Endothelial cell of umbilical vein (primary cell): ENCODE measurements at places on chromosomes 13 and 19. TPM values are rescaled to one million over a fixed set of nuclear protein-coding genes. Genes with fewer than 3 reads are reported as not detected.

- DNase-seq, result no peak
- H3K4me1 ChIP-seq, result no peaks in the 10 kb centered on the region
Observed at GRCh38 chr19:14395710-14396336, 14.6 kb downstream of the ADGRE5 start.

Gene TMEM145
- total RNA-seq, result not detected in 2 replicates

Gene NLRP11
- total RNA-seq, result not detected in 2 replicates

DNA sequence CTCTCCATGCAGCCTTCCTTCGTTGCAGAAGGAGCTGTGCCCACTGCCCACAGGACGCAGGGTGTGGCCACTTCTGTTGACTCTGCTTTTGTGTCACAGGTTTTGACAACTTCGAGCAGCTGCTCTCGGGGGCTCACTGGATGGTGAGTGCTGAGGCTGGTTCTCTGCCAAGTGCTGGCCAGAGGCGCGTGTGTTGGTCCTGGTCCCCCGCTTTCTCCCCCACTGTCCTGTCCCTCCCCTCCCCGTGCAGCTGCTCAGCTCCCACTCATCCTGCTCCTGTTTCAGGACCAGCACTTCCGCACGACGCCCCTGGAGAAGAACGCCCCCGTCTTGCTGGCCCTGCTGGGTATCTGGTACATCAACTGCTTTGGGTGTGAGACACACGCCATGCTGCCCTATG lies 10.6 kb upstream of the PDCD2L start:
- H3K4me3 ChIP-seq, result no peak overlapping the region
- no peak for DNase-seq
- H3K27me3 ChIP-seq, result no peaks in the 10 kb centered on the region
- no peak overlapping the region for H3K27ac ChIP-seq
- H3K4me1 ChIP-seq, result no peaks in the 10 kb centered on the region

GRCh38 chr13:32866921-32867320 lies 149.3 kb upstream of the KL start:
- no peak overlapping the region for H3K27ac ChIP-seq
- H3K36me3 ChIP-seq, result no peaks in the 10 kb centered on the region
- H3K4me1 ChIP-seq, result no peaks in the 10 kb centered on the region
- H3K4me3 ChIP-seq, result no peak overlapping the region
- H3K27me3 ChIP-seq, result peaks cover 14% of the 10 kb centered on the region

Gene ETFB
- total RNA-seq, result 48.6 and 54.1 TPM in 2 replicates

Gene ZNF222
- 4.7 and 5.2 TPM in 2 replicates for total RNA-seq

DNA sequence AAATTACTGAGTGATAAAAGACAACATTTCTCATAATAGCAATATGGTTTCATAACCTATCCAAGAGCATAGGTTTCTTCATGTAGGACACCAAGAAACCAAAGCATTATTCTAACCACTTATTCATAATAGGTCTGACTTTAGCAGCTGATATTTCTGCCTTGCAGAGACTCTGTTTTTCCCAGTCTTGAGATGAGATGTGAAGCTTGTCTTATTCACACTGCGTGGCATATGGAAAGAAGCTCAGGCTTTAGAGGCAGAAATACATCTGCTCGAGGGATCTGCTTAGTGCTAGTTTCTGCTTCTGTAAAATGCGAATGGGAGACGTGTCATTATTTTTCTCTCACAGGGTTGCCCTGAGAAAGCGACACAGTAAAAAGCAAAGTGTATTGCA lies 232.0 kb upstream of the SPRY2 start:
- DNase-seq, result no peak
- no peaks in the 10 kb centered on the region for H3K36me3 ChIP-seq
- no peak overlapping the region for H3K4me3 ChIP-seq
- H3K4me1 ChIP-seq, result no peaks in the 10 kb centered on the region
- no peaks in the 10 kb centered on the region for H3K27me3 ChIP-seq

DNA sequence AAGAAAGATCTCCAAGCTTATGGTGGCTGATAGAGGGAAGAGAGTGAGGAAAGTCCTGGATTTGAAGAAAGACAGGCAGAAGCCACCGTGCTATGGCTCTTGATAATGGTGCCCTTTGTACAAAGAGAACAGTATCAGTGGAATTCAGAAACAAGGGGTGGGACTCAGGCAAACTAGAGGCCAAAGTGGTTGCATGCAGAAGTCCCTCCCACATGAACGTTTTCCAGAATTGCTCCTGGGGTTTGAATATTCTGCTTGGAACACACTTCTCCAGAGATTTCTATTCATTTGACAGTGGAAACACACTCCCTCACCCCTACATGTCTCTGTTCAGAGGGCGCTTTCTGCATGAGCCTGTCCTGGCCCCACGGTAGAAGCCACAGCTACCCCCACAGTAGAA lies 10.1 kb upstream of the MBNL2 start:
- no peak for DNase-seq
- no peaks in the 10 kb centered on the region for H3K36me3 ChIP-seq
- no peaks in the 10 kb centered on the region for H3K27me3 ChIP-seq

DNA sequence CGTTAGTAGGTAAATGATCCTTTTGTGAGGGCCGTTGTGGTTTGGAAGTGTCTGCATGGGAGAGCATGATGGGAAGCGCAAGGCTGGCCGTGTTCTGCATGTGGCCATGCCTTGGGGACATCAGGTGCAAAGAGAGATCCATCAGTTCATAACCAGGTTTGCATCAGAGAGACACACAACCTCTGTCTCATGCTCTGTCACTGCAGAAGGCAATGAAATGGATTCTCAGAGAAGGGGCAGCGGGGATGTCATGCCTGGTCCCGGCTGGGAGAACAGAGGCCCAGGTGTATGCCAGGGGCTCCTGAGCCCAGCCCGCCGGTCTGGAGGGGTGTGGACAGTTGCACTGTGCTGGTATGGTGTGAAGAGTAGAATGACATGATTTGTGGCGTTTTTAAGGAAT lies 60.2 kb downstream of the GGACT start:
- DNase-seq, result no peak
- no peak overlapping the region for H3K27ac ChIP-seq
- no peaks in the 10 kb centered on the region for H3K27me3 ChIP-seq
- no peaks in the 10 kb centered on the region for H3K4me1 ChIP-seq

Gene FGF21
- not detected in 2 replicates for total RNA-seq

- no peak overlapping the region for H3K27ac ChIP-seq
- DNase-seq, result peak; percentile 67
- no peaks in the 10 kb centered on the region for H3K36me3 ChIP-seq
- H3K4me3 ChIP-seq, result peak overlapping the region; percentile 70
Observed at GRCh38 chr19:47229676-47230053, 1.3 kb downstream of the BBC3 start.

Gene SHKBP1
- total RNA-seq, result 100 and 106 TPM in 2 replicates

DNA sequence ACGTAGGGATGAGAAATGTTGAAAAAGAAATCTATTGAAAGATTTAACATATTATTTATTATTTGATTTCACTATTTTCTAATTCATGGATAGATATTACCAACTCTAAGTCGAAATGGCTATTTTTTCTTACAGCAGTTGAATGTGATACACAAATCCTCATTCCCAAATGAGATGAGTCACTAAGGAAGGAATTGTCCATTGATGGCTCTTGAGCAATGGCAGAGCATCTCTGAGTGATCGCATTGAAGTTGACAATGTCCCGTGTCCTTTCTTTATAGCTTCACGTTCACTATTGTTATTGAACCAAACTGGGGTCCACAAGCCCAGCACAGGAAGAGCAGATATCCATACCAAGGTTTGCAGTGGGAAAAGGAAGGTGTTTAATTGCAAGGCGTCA lies 648.3 kb upstream of the SPRY2 start:
- no peak for DNase-seq
- no peaks in the 10 kb centered on the region for H3K36me3 ChIP-seq
- no peak overlapping the region for H3K27ac ChIP-seq
- H3K4me1 ChIP-seq, result no peaks in the 10 kb centered on the region
- H3K4me3 ChIP-seq, result no peak overlapping the region

Gene PTGIR
- total RNA-seq, result 0.55 and 1.1 TPM in 2 replicates

Gene PRSS57
- not detected in 2 replicates for total RNA-seq

Gene ZNF829
- 1.2 and 1.3 TPM in 2 replicates for total RNA-seq

DNA sequence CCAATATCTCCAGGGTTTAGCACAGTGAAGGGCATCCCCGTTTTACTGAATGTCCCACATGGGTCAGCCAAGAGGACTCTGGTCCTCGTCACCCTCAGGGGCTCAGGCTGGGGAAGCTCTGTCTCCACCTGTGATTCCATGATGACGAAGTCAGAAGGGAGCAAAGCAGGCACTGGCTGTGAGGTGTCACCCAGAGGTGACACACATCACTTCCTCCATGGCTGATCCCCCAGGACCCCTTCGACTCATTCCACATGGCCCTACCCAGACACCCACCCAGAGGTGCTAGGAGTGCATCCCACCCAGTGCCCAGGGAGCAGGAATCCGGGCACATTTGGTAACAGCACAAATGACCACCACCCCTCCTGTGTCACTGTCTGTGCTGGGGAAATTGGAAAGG lies 145.2 kb upstream of the VSTM2B start:
- no peak overlapping the region for H3K4me3 ChIP-seq
- H3K27ac ChIP-seq, result no peak overlapping the region
- H3K4me1 ChIP-seq, result no peaks in the 10 kb centered on the region
- no peaks in the 10 kb centered on the region for H3K36me3 ChIP-seq
- H3K27me3 ChIP-seq, result no peaks in the 10 kb centered on the region

Gene ZNF66
- total RNA-seq, result 4.0 and 4.5 TPM in 2 replicates

Gene C2CD4C
- total RNA-seq, result 0.37 and 0.38 TPM in 2 replicates
